ENCODE measurements at places on chromosomes 2 and 18.

DNA sequence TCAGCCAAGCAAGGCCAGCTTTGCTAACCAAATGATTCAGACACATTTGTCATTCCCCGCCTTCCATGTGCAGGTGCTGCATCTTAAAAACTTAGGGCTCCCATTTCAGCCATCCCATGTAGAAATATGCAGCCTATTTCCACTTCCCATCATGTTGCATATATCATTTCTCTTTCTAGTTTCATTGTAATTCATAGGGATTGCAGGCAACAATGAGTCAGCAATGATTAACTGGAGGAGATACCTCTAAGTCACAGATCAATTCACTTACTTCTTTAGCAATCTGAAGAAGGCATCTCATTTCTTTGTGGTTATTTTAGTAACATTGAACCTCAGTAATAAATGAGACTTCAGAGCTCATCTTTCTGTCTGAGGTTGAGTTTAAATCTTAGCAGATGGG lies 276.1 kb upstream of the PKDCC start:
- DNase-seq: no peak

- no peak for DNase-seq
These were observed 470.7 kb upstream of the ZEB2 start for GRCh38 chr2:144990661-144991060.

DNA sequence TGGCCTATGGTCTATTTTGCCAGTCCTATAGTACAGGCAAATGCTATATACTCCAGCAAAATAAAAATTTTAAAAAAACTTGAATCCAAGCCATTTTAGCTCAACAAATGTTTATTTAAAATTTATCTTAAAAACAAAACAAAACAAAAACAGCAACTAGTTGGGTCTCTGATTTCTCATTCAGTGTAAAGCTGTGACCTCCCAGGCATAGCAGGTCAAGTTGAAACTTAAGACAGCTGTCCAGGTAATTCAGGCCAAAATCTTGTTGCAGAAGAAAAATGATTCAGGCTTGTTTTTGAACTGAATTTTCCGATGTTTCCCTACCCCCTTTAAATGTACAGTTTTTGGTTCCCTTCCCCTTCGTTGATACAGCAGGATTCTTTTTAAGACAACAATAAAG lies 58.5 kb downstream of the CABLES1 start:
- no peak for DNase-seq

DNA sequence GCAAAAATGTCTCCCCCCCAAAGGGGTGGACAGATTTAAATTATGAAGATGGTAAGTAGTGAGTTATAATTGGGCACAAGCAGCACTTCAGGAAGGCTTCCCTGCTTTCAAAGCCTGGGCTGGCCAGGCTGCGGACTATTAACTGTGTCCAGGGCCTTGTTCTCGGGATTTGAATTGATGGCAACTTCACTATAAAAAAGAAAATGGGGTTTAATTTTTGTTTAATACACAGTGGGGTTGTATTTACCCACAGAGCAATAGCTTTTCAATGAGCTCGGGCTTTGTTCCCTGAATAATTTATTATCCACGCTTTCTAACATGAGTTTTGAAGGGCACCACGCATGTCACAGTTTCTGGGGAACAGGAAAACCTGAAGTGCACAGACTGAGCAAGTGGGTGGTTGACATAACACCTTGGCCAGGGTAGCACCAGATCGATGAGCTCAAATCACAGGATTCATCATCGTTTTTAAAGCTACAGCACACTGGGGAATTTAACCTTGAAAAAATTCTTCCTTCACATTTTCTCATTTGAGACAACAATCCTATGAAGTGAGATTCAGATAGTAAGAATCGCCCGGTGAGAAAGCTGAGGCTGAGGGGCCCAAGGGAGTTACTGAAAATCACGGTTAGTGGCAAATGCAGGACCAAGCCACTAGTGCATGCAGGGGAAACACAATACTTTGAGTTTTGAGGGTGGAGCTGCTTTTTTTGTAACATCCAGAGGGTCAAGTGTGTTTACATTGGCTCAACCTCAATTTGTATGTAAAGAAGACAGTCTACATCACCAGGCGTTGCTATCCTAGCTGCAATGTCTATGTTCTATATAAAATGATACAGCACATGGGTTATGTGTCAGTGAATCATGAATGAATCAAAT lies 28.9 kb upstream of the LMAN1 start:
- DNase-seq: no peak

GRCh38 chr18:36582988-36583745 lies 245.6 kb downstream of the TPGS2 start:
- no peak for DNase-seq

DNA sequence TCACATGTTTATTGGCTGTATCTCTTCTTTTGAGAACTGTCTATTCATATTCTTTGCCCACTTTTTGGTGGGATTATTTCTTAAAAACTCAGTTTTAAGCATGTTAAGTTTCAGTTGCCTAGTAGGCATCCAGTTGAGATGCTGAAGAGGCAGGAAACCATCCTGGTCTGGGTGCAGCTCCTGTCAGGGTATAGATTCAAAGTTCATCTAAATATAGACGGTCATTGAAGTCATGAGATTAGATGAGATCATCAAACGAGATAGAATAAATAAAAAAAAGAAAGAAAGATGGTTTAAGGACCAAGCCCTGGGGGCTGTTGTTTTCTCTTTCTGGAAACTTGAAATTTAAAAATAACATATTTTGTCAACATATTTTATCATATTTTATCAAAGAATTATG lies 9.2 kb upstream of the DNAH7 start:
- no peak for DNase-seq

Measured in activated CD4-positive, alpha-beta T cell treated with anti-CD3 and anti-CD28 coated beads, Interleukin-2, Interleukin-4, amounts not matched to agents 100 ng/mL and 50 ng/mL, durations not matched to agents 16 hours and 8 hours (primary cell).